ENCODE measurements at places on chromosomes 2 and 18.

DNA sequence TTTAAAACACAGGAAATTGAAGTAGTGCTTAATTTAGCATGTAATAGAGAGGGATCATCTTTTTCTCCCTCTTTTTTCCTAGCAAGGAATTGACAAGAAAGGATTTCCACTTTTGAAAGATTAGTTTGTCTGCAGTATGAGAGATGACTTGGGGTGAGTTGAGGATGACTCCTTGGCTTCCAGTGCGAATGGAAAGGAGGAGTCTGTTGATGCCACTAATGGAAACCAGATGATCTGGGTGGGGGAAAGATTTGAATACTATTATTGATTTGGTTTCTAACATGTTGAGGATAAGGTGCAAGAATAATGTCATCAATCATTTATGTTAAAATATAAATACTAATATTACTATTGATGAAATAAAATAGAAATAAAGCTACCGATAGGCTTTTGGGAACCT lies 205.4 kb downstream of the PPP1R1C start:
- DNase-seq = no peak

DNA sequence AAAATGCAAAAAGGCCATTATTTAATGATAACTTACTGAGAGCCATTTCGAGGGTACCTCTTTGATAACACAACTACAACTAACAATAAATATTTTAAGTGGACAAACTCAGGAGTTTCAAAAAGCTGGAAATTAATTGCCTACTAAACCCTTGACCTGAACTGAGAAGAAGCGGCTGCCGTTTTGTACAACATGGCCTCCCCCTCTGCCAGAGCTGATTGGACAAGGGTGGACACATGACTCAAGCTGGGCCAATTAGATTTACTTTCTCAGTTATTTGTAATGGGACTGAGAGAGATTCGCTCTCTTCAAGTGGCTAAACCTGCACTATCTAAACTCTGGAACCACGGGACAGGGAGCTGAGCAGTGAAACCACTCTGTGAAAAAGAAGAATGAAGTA lies 135.9 kb upstream of the SERPINE2 start:
- no peak for DNase-seq

DNA sequence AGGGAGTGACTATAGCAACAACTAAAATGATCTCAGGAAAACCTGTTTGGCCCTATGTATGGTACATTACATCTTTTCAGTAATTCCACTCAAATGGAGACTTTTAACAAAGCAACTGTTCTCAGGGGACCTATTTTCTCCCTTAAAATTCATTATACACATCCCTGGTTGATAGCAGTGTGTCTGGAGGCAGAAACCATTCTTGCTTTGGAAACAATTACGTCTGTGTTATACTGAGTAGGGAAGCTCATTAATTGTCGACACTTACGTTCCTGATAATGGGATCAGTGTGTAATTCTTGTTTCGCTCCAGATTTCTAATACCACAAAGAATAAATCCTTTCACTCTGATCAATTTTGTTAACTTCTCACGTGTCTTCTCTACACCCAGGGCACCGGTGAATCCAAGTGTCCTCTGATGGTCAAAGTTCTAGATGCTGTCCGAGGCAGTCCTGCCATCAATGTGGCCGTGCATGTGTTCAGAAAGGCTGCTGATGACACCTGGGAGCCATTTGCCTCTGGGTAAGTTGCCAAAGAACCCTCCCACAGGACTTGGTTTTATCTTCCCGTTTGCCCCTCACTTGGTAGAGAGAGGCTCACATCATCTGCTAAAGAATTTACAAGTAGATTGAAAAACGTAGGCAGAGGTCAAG lies 955 bp downstream of the TTR start:
- DNase-seq = no peak

DNA sequence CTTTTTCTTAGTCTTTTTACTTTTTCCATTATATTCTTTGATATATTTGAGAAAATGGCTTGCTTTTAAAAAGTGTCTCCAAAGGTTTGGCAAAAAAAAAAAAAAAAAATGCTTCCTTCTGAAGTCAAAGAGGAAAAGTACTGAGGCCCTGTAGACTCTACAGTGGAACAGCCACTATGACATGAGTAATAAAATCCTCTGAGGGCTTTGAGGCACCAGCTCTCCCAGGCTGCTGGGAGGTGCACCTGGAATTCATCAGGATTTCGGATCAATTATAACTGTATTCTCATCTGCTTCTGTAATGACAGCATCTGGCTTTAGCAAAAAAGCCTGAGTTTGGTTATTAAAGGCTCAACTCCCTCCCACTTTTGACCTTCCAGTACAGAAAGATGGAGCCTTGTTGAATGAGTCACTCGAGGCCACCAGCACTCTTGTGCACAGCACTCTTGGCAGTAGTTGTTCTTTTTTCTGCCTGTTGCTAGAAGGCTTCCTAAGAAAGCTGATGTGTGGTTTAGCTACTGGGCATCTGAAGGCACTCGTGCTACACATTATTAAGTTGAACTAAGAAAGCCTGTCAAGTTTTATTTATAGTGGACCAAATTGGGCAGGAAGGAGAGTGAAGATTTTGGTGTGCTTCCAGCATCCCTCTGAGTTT lies 131.3 kb downstream of the PRPF40A start:
- no peak for DNase-seq

DNA sequence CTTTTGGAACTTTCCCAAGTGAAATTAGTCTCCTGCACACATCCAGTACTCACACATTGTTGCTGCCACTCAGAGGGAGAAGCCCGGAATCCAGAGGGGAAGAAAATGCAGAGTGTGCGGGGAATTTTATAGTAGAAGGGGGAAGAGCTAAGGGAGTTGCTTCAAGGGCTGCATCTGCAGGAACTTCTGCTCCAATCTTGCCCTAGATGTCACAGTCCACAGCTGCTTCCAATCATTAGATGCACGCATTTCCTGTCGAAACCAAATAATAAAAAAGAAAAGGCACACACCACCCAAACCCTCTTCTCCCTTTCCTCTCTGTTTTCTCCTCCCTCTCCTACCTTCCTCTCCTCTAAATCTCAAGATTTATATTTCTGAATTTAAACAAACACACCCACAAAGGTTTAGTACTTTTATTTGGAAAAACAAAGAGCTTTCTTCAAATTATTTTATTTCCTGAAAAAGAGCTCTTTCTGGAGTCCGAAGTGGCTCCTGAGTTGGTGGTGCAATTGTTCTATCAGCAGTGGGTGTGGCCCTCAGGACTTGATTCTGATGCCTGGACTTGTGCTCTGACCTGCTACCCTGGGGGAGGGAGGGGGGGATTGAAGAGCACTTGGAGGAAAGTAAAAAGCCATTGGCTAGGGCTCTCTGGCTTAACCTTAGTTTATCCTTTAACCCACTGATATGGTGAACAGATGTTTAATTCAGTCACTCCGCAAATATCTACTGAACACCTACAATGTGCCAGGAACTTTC lies 72.0 kb downstream of the KCNE4 start:
- no peak for DNase-seq

DNA sequence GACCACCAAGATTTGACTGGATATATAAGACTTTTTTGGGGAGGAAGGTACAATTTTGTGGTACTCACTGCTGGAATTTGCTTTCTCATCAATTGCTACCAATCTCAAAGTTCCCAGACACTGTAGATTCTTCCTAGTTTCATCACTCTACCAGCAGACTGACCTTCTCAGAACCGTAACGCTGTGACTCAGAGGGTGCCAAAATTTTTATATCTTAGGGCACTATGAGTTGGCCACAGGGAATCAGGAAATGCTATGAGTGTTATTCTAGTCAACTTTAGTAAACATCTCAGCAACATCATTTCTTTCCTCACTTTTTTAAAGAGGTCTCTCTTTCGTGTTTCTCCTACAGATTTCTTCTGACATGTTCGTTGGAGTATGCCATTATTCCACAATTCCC lies 499.0 kb downstream of the TMX3 start:
- no peak for DNase-seq

DNA sequence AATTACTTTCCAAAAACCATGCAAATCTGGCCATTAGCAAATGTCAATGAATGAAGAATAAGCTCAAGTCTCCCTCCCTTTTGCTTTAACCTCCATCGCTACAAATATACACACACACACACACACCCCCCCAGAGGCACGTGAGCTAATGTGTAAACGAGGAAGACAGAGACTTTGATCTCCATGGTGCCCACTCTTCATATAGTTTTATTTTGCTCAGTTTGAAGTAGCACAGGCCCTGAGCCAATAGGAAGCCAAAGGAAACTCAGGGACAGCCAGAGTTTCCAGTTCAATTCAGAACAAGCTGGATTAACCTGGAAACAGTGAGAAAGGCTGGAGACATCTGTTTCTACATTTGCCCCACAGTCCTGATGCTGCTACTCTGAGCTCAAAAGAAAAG lies 248.4 kb upstream of the MEIS1 start:
- DNase-seq = no peak

- no peak for DNase-seq
These were observed 453 bp upstream of the ANTXR1 start for GRCh38 chr2:69012310-69013141.

GRCh38 chr2:53075760-53076159 lies 691.8 kb upstream of the CHAC2 start:
- DNase-seq = no peak

DNA sequence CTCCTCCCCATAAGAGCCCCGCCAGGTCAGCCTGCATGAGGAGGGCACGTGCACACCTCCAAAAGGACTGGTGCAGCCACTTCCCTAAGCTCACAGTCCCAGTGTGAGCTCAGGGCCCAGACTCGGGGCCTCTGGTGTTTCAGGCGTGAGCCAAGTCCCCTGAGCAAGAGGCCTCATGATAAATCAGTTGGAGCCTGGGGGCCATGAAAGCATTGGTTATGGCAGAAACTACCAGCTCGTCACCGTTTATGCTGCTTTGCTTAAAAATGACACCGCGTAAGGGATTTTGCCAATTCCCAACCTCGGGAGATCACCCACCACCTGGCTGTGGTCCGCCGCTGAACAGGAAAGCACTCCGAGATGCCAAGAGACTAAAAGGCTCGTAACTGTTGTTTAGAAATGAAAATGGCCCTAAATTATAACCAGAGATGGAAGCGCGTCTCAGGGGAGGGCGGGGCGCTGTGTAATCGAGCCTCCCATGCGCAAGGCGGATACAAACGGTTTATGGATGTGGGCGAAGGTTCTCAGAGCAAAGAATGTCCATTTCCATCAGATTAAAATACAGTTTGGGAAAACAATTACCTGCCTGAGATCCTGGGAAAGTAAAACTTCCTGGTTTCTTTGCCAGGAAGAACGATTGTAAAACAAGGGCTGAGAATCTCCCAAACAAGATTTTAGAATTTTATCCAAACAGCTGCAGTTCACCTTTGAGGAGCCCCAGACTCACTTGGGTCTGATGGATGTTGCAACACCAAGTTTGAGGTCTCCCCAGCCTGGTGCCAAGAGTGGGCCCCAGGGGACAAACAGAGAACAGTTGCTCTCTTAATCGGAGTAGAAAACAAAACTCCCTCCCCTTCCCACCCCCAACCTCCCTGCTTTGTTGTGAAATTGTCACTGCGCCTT lies 141.4 kb downstream of the BCL2 start:
- DNase-seq = no peak

- DNase-seq = no peak
These were observed 251.9 kb downstream of the EIPR1 start for GRCh38 chr2:3125761-3126130.

DNA sequence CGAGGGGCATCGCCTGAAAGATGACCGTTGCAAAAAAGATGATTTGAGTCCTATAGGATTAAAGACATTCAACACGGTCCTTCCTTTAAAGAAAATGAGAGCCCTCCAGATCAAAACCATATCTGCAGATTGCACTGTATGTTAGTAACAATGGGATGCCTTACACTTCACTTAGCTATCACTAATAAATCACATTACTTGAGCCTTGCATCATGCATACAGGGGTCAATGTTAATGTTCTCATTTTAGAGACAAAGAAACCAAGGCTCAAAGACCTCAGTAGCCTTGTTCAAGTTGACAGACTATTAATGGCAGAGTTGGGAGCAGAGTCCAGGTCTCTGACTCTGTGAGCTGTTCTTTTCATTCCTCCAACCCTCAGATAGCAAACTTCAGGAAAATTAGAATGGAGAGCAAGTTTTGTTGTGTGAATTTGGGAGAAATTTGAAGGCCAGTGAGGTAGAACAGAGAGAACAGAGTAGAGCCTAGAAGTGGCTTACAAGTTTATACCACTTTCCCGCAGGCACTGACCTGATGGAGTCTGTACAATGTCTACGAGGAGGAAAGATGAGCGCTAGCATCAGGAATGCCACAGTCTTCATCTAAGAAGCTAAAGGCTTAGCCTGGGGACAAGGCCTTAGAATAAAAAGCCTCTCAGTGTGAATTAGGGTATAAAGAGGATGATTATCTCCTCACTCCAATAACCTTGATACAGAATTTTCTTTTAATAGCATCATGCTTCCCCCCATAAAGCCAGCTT lies 48.3 kb downstream of the TRIB2 start:
- DNase-seq = no peak

DNA sequence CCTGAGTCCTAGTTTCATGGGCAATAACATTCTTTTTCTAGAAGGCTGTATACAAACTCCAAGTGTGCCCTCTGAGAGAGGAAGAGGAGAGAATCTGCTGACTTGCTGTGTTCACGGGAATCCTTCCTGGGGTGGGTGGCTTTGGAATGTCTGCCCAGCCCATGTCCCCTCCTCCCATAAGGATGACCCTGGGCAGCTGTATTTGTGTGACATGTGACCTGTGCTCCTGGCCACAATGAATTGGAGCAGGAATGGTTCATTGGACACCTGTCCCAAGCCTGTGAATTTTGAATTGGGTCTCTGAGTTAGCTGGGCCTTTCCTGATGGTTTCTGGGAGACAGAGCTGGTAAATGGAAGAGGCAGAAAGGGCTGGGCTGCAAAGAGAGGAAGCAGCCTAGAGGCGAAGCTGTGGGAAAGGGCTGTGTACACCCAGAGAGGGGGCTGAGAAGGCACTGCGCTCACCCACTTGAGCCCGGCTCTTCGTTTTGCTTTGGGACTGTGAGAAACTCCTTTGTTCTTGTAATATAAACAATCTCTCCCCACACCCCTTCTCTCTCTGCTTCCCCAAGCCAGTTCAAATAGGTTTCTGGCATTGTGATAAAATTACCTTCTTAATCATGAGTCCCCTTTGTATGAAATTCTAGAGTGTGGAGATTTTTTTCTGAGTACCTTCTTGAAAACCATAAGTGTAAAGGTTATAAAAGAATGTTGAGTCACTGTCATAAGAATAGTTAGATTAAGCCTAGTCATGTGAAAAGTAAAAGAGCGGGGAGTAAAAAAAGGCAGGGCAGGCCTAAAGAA lies 49.8 kb downstream of the SLC4A5 start:
- DNase-seq = no peak

GRCh38 chr2:222228054-222228453 lies 70.7 kb downstream of the PAX3 start:
- DNase-seq = no peak

DNA sequence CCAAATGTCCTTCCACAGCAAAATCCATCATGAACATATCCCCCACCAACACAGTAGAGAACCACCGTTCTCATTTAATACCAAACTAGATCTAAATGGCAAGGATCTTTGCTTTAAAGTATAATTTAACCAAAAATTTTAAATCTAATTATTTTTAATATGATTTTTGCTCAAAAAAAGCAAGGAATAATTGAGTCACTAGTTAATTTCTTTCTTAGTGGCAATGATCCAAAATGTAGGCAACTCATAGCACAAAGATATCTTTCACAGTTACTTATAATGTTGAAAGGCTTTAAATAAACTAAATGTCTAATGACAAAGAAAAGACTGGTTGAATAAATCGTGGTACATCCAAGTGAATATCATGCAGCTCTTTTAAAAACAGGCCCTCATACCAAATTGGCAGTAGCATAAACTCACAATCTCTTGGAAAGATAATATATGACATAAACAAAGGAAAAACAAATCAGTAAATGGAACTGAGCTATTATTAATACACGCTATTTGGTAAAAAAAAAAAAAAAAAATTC lies 20.3 kb downstream of the PTPN2 start:
- DNase-seq = no peak
